ENCODE measurements at places on chromosomes 2 and 18. TPM values are rescaled to one million over a fixed set of nuclear protein-coding genes. Genes with fewer than 3 reads are reported as not detected.

DNA sequence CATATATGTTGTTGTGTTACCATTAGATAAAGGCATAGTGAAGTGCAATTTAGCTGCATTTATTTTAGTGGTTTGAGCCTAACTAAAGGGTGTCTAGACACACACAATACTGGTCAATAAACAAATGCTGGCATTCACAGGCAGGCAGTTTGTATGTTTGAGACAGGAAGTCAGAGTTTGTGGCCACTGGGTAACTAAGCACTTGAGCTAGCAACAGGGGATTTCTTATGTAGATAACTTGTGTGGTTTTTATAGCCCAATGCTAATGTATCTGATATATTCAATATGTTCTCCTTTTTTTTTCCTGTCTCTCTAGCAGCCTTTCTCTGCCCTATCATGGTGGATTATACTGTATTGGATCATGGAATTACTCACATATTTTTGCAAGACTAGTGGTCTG is 38.1 kb downstream of the LRRTM4 start:
- no peak for DNase-seq

DNA sequence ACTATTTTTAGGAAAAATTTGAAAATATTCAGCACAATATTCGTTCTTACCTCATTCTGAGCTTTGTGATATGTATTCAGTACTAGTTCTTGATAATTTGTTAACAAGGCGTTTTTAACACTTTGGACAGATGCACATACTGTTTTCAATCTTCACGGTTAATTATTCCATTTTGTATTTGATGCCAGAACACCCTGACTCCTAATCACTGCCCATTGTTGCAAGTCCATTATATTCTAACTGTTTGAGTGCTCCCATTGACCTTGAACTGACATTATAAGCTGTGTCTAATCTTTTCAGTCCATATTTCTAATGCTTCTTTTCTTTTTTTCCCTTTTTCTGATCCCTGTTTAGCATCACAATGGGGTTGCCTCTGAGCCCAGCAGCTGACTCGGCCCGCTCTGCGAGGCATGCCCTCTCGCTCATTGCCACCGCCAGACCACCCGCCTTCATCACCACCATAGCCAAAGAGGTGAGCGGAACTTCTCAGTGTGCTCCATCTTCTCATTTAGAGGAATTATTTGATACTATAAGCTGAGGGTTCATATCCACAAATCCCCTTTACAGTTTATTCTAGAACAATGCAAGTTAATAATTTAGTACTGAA is 211.3 kb upstream of the BOD1L2 start:
- no peak for DNase-seq

DNAJC5G gene
- total RNA-seq: not detected

GPAT2 gene
- not detected for total RNA-seq

GYPC gene
- 3.4 TPM for total RNA-seq

PSMD14 gene
- total RNA-seq: 117 TPM

KCNF1 gene
- total RNA-seq: 0.15 TPM

GCKR gene
- total RNA-seq: not detected

Data from neural progenitor cell (in vitro differentiated cells).